Astrocyte of the cerebellum (primary cell): ENCODE measurements at places on chromosomes 2 and 18.

- no peak for DNase-seq
Observed at GRCh38 chr18:34491719-34492118, 218.4 kb upstream of the DTNA start.

DNA sequence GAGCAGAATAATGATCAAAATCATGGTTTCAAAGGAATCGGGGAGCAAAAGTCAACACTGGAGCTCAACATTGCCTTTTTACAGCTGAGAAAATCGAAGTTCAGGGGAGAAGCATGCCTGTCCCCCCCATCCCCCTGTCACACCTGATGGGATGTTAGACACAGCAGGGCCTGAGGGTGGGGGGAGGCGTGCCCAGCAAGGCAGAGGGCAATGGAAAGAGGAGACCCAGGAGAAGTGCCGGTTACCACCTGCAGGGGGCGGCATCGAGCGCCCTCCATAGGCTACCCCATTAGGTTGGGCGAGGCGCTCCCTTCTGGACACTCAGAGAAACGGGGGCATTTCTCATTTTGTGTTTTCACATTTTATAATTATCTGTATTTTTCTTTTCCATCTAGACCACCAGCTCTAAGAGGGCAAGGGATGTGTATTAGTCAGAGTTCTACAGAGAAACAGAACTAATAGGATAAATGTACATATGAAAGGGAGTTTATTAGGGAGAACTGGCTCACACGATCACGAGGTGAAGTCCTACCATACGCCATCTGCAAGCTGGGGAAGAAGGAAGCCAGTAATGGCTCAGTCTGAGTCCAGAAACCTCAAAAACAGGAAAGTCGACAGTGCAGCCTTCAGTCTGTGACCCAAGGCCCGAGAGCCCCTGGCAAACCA lies 271.3 kb downstream of the LRATD1 start:
- DNase-seq, result no peak

DNA sequence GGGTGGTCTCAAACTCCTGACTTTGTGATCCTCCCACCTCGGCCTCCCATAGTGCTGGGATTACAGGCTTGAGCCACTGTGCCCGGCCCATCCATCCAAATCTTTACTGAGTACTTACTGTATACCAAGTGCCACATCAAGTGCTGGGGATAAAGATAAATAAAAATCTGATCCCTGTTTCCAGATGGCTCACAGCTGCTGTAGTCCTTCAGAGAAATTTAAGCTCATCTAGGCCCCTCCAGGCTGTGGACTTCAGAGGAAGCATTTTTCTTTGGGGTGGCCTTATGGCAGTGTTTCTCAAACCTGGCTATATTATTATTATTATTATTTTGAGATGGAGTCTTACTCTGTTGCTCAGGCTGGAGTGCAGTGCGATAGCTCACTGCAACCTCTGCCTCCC lies 33.7 kb upstream of the GTF2A1L start:
- DNase-seq, result no peak

- no peak for DNase-seq
Observed at GRCh38 chr2:219723311-219723710, 95.9 kb downstream of the SLC4A3 start.

DNA sequence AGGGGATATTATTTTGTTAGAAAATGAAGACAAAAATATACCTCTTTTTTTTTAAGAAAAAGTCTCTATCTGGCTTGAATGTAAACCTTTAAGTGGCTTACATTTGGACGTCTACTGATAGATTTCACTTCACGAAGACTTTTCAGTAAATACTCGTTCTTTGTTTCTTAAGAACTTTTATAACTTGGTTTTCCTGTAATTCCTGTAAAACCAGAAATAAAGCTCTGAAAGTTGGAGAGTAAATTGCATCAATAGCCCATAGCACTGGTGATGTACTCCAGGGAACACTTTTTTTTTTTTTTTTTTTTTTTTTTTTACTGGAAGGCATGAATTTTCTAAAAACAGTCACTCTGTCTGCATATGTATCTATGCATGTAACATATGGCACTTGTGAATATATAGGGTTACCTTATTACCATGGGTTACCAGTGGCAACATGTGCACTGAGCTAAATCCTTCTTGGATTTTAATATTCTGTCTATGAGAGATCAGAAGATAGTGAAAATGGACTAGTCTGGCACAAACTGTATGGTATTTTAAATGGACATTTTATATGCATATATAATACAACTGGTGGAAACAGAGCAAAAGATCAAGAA lies 309.2 kb upstream of the TCF4 start:
- no peak for DNase-seq
